ENCODE measurements at places on chromosomes 2 and 18.

GRCh38 chr18:59145055-59145454 is 5.4 kb downstream of the SEC11C start:
- DNase-seq = no peak

GRCh38 chr18:57771193-57771592 is 31.9 kb downstream of the ATP8B1 start:
- DNase-seq = no peak

DNA sequence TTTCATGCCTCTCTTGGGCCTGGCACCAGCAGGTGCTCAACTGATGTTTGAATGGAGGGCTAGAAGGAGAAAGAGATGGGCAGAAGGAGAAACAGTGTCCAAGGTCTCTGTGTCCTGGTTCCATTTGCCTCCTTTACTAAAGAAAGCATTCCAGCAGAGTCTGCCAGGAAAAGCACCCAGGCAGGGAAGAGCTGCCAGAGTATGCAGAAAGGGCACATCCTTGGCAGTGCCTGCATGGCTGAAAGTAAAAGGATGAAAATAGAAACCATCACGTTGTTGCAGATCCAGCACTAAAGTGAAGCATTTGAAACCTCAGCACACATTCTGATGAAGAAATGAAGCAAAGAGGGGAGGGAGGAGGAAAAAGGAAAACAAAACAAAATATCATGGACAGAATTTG is 142.2 kb downstream of the ESCO1 start:
- no peak for DNase-seq

DNA sequence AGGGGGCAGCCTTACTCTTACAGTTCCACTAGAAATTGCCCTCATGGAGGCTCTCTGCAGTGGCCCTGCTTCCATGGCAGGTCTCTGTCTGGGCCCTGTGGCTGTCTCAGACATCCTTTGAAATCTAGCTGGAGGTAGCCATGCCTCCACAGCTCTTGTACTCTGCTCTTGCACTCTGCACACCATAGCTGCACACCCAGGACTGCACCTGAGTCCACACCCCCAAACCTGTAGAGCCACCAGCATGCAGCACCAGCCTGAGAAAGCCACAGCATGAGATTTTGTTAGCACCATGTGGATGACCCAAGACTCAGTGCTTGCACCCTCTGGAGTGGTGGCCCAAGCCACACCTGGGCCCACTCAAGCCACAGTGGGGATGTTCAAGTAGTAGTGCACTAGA is 376.2 kb upstream of the RND3 start:
- no peak for DNase-seq

GRCh38 chr2:158297606-158298005 is 158.9 kb downstream of the CCDC148 start:
- no peak for DNase-seq

GRCh38 chr2:146944601-146945000 is 900.2 kb upstream of the ACVR2A start:
- DNase-seq = no peak

- no peak for DNase-seq
These were observed 66.5 kb downstream of the THNSL2 start for GRCh38 chr2:88236666-88237065.

DNA sequence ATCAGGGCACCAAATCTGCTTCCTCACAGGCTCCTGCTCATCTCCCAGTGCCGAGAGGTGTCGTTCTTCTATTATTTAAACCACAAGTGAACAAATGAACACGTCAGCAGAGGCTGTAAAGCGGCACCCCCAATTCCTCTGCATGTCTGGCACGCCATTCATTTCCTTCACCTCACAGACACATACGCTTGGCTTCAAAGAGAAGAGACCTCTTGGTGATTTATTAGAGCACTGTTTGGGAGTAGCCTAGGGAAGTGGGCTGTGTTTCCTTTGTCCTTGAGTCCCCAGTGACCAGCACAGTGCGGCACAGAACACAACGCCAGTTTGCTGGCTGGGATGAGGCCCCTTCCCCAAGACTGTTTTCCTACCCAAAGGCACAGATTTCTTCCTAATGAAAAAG is 184.3 kb upstream of the REV1 start:
- DNase-seq = no peak

DNA sequence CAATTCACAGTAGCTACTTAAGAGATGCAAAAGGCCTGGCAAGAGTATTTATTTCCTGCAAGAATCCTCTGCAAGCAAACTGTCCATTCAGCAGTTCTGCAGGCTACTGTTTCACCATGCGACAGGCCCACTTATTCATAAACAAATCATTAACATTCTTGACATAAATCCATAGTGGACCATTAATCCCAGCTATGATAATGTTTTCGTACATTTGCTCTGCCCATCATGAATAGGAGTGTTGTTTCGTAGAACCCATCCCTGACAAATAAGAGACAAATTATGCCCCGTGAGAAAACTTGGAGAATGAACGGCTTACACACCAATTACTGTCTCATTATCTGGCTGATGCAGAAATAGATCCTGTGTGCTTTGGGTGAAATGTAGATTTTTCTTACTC is 65.4 kb downstream of the PID1 start:
- DNase-seq = no peak

- no peak for DNase-seq
These were observed 1.5 kb downstream of the GPC1 start for GRCh38 chr2:240436683-240437550.

DNA sequence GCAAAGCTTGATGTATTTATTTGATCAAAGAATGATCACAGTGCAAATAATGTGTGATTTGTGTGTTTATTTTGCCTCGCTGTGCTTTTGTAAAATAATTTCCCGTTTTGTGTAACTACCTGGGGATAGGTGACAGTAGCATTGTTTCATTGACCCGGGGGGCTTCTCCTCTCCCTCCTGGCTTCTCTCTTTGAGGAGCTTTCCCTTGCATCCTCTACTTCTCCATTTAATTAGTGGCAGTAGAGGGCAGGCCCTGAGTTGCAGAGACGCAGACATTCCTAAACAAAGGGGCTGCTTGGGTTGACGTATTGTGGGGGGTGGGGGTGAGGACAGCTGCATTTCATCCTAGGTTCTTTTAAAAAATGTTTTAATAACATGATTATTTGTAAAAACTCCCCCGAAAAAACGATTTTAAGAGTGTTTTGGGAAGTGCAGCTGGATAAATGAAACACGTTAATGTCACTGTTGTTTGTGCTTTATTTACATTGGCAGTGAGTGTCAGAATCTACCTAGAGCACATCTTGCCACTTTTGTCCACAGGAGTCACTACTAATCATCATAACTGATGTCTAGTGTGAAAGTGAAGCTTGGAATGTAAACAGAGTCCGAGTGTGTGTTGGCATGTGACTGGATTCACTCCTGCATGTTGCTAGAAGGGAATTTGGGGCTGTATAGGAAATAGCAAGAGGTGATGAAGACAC is 2.2 kb downstream of the NEDD4L start:
- DNase-seq = no peak

GRCh38 chr18:7941533-7941932 is 374.4 kb downstream of the PTPRM start:
- no peak for DNase-seq

- no peak for DNase-seq
These were observed 257.2 kb downstream of the SRBD1 start for GRCh38 chr2:45353879-45354278.

DNA sequence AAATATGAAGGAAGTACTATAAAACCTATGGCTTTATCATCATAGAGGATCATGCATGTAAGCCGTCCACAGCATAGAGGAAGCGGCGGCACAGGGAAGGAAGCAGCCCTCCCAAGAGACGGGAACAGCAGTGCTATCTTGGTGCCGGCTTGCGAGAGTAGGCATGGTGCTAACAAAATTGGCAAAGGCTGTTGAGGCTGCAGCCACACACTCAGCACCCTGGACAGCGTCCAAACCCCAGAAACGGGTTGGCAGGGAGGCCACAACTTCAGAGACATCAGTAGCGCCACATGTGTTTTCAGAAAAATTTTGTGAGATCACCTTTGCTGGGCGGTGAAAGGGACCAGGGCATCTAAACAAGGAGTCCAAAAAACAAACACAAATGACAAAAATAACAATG is 37.7 kb downstream of the NETO1 start:
- no peak for DNase-seq

GRCh38 chr2:29810956-29811355 is 110.4 kb downstream of the ALK start:
- no peak for DNase-seq

- DNase-seq = no peak
These were observed 4.0 kb downstream of the EGR4 start for GRCh38 chr2:73289304-73289703.

DNA sequence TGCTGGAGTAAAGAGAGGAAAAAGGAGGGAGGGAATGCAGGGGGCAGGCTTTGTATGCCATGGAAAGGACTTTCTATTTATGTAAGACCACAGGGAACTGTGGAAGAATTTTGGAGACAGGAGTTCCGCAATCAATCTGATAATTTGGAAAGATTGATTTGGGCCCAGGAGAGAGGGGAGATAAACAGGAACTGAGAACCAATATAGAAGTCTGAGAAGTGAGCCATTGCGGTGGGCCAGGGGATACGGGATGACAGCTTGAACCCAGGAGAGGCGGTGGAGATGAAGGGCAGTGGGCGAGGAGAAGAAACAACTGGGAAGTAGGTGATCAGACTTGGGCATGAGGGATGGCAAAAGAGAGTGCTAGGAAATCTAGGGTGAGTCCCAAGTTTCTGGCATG is 23.7 kb downstream of the RASGRP3 start:
- no peak for DNase-seq

- no peak for DNase-seq
These were observed 293.0 kb downstream of the NDUFA10 start for GRCh38 chr2:239731998-239732665.

- no peak for DNase-seq
These were observed 55.3 kb upstream of the ITGB6 start for GRCh38 chr2:160255408-160255807.

DNA sequence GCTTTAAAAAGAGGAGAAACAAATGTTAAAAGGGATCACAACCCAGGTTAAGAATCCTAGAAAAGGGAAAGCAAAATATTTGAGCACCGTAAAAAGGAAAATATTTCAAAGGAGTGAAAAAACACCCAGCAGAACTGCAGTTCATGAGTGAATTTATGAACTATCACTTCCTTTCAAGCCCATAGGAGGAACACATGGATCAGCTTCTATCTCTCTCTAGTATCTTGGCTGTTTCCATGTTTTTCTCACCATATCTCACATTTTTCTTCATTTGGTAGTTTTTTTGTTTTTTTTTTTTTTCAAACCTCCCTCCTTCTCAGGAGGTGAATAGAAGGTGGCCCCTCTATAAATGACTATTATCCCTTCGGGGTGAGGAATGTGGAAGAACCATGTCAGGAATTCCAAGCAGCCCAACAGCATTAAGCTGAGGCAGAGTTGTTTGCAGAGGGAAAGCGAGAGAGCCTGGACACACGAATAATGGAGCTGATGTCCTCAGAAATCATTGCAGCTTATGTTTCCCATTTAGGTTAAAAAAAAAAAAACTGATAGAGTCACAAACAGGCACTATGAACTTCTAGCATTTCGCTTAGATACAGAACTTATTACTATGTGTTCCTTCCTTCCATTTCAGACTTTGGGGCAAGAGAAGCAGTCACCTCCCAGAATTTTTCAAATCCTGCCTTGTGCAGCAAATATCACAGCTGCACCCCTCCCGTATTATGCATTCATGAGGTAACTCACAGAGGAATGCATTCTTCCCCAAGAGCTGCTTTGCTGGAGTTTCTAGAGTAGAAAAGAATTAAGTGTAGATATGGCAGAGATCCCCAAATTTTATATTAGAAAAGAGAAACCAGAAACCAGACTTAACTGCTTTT is 315.6 kb downstream of the IRS1 start:
- no peak for DNase-seq

GRCh38 chr2:41840702-41841551 is 206.9 kb upstream of the PKDCC start:
- peak; percentile 95 for DNase-seq

- DNase-seq = no peak
These were observed 2.4 kb downstream of the CDK5R2 start for GRCh38 chr2:218961651-218962570.

GRCh38 chr18:60861575-60861974 is 471.7 kb upstream of the CDH20 start:
- no peak for DNase-seq

- DNase-seq = no peak
These were observed 111.2 kb upstream of the ST6GAL2 start for GRCh38 chr2:106997204-106997603.

- DNase-seq = no peak
These were observed 96.7 kb downstream of the GALR1 start for GRCh38 chr18:77346208-77346810.

GRCh38 chr2:30527859-30528258 is 80.8 kb downstream of the LCLAT1 start:
- DNase-seq = no peak

- DNase-seq = no peak
These were observed 2.0 kb downstream of the NPC1 start for GRCh38 chr18:23584019-23584983.

GRCh38 chr2:144459937-144460336 is 60.0 kb downstream of the ZEB2 start:
- no peak for DNase-seq

DNA sequence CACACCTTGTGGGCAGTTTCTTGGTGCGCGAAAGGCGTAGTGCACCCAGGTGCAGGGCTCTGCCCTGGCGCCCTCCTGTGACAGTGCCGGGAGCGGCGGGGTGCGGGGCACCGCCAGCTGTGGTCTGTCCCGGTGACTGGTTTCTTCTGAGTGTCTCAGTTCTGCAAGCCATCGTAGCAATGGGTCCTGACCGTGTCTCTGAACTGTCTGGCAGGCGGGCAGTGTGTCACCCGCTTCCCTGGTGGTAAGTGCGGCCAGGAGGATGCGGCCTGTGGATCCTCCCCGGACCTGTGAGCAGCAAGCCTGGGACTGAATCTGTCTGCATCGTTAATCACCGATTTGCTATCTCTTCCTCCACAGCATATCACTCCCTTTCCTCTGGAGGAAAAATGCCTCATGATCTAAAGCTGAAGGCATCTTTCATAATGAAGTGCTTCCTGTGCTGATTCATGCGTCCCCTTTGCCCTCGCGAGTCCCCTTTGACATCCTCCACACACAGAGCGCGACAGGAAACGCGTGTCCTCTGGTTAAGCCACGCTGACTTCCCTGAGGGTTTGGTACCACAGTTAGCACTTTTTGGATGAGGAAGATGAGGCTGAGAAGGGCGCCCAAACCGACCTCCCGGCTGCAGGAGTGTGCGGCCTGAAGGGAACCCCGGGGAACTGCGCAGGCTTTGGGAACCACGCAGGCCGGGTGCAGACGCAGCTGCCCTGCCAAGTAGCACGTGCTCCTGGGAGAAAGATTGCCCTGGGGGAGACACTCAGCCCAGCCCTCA is 416.0 kb upstream of the HS6ST1 start:
- DNase-seq = no peak

DNA sequence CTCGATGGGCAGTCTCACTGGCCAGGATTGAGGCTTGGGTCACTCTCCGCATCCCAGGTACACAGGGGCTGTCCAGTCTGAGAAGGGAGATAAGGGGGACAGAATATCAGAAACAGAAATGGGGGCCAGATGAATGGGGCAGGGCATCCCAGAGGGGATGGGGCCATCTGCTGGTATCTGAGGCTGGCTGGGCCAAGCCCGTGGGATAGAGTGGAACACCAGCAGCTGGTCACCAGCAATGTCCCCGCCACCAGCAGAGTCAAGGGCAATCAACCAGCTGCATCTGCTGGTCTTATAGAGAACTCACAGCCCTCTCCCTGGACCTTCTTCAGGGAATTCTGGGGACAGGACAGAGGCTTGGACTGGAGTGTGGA is 128.8 kb upstream of the HAAO start:
- DNase-seq = no peak

All from stimulated activated CD4-positive, alpha-beta T cell treated with anti-CD3 and anti-CD28 coated beads, Interleukin-12 subunit alpha, Interleukin-12 subunit beta, amount 100 ng/mL, for 48 hours (primary cell).